Left kidney (tissue), 8 donors: ENCODE measurements at places on chromosomes 2 and 18. TPM values are rescaled to one million over a fixed set of nuclear protein-coding genes. Genes with fewer than 3 reads are reported as not detected.

HOXD4 gene
- 60.4 TPM for polyA plus RNA-seq

DNA sequence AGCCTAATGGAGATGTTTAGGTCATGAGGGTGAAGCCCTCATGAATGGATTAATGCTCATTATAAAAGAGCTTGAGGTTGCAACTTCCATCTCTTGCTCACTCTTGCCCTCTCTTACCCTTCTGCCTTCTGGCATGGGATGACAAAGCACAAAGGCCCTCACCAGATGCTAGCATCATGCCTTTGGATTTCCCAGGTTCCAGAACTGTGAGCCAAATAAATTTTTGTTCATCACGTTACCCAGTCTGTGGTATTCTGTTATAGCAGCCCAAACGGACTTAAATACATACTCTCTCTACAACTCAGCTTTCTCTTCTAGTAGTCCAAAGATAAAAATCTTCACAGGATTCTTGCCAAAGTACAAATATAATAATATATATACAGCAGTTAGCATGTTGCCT is 75.8 kb downstream of the LNPK start:
- no peak for DNase-seq

TRIM54 gene
- polyA plus RNA-seq = 6.7 TPM

DNA sequence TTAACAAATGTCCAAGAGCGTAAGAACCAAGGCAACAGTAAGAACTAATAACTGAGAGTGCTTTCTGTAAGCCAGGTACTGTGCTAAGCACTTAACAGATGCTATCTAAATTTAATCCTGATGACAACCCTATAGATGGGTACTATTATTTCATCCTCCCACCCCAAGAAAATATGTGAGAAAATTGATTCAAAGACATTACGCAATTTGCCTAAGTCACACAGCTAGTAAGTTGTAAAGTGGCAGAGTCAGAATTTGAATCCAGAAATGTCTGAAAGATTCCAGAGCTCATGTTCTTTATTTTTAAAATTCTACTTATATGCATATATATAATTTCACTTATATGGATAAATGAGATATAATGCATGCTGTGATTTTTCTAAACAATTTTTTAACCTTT is 10.1 kb downstream of the LDAH start:
- no peak for DNase-seq

DNA sequence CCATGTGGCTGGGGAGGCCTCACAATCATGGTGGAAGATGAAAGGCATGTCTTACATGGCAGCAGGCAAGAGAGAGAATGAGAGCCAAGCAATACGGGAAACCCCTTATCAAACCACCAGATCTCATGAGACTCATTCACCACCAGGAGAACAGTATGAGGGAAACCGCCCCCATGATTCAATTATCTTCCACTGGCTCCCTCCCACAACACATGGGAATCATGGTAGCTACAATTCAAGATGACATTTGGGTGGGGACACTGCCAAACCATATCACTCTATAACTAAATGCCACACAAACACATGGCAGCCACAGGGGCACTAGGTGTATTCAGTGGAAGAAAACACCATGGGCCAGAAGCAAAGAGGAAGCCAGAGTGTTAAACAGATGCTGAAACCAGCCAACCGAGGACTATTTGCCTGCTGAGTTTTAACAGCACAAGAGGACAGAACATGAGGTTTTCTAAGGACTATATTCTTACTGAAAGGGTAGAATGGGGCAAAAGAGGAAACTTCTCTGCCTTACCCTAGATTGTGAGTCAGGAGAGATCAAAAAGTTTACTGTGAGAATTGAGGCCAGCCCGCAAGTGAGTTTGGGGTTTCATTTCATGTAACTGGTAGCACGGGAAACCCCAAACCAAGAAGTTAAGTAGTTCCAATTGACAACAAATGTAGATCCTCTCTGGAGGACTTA is 49.2 kb downstream of the SIGLEC15 start:
- no peak for DNase-seq

DNA sequence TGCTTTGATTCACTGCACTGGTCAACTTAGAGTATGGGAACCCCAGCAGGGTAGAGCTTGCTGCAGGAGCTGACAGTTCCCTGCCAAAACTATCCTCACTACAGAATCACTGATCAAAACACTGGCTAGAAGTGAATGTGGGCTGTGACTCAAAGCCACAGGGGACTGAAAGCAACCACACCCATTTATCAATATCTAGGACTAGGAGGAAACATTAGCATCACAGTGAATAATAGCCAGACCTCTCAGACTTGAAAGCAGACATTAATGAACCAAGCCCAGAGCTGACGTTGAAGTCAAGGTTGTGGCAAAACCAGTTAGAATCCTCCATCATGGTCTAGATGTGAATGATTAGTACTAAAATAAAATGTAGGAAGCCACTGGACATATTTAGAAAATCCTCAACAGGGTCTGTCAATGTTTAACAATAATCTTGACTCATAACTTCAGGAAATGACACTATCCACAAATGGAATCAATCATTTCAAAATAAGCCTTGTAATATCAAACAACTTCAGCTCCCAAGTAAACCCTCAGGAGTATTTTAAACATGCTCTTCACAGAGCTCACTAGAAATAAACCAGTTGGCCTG is 131.4 kb downstream of the CDH20 start:
- DNase-seq = no peak

DNA sequence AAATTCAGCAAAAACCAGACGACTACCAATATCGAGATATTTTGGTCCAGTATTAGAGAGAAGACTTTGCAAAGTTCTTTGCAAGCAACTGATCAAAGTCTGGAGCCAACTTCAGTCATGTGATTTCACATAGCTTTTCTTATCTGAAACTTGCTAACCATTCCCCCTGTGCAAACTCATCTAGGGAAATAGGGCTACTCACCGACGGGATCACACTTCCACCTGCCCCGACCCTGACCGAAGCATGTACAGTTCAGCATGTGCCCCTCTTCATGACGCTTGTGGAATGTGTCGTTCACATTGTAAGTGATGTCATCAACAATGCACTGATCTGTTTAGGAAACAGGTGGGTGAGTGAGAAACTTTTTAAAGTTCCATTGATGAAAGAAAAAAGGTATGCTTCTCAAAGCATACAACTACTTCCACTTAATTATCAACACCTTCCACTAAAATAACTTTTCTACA is 15.4 kb downstream of the FN1 start:
- DNase-seq = no peak

PIGN gene
- polyA plus RNA-seq = 30.3 TPM

LONRF2 gene
- 4.7 TPM for polyA plus RNA-seq

DNA sequence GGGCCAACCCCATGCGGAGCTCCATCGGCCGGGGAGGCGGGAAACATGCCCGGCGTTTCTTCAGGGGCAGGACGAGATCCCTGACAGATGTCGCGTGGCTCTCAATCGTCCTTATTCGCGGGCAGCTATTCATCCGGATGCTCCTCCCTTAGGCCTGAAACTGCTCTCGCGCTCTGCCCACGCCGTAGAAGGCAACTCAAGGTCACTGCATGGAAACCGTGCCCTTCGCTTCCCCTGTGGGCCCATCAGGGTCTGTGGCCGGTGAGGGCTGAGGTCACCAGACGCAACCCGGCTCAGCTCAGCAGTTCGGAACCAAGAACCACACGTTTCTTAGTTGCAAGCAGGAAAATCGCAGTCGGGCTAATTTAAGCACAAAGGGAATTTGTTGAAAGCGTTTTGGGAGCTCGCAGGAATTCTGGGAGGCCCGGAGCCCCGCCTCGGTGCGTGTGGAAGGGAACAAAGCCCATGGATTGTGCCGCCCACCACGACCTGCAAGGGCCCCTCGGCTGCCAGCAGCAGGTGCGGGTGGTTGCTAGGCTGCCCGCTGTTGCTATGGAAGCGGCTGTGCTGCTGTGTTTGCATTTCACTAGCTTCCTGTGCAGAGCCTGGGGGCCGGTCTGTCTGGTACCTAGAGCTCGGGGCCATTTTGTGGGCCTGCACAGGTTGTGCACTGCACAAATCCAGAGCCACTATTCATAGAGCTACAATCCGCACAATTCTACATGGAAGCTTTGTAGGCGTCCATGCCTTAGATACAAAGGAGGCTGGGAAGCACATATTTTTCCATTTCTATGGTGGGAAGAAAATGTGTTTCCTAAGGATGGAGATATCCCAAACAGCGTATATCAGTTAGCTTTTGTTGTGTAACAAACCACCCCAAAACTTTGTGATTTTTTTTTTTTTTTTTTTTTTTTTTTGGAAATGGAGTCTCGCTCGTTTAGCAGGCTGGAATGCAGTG is 6.0 kb upstream of the ALLC start:
- DNase-seq = peak; percentile 73

ERFE gene
- polyA plus RNA-seq = 7.2 TPM

GRCh38 chr18:46319783-46320182 is 215.6 kb downstream of the HAUS1 start:
- DNase-seq = no peak

- DNase-seq = peak; percentile 33
Observed at GRCh38 chr2:28752631-28753376, 1.2 kb downstream of the PPP1CB start.

TUBA4B gene
- polyA plus RNA-seq = 0.75 TPM

TNFAIP6 gene
- 1.4 TPM for polyA plus RNA-seq

ZNF892 gene
- 7.6 TPM for polyA plus RNA-seq

OXER1 gene
- polyA plus RNA-seq = 12.0 TPM

GRCh38 chr2:86750240-86750839 is 30.2 kb downstream of the RMND5A start:
- DNase-seq = no peak

- no peak for DNase-seq
Observed at GRCh38 chr18:56285387-56286065, 352.9 kb downstream of the TXNL1 start.

DNA sequence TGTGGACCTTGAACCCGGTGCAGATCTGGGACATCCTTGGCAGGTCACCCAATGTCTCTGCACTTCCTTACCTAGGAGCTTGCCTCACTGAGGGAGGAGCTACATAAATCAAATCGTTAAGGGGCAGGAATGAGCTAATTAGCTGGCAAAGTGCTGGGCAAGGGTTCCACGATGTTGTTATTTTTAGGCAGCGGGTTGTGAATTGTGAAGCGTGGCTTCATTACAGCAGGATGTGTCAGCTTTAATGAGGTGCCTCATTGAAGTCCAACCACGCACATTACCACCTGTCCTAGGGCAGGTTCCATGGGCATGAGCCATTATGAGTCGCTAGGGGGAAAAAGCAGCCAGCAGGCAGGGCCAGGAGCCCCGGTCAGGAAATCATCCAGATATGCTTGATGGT is 127.0 kb upstream of the AGAP1 start:
- DNase-seq = no peak

PROM2 gene
- polyA plus RNA-seq = 39.1 TPM

DNA sequence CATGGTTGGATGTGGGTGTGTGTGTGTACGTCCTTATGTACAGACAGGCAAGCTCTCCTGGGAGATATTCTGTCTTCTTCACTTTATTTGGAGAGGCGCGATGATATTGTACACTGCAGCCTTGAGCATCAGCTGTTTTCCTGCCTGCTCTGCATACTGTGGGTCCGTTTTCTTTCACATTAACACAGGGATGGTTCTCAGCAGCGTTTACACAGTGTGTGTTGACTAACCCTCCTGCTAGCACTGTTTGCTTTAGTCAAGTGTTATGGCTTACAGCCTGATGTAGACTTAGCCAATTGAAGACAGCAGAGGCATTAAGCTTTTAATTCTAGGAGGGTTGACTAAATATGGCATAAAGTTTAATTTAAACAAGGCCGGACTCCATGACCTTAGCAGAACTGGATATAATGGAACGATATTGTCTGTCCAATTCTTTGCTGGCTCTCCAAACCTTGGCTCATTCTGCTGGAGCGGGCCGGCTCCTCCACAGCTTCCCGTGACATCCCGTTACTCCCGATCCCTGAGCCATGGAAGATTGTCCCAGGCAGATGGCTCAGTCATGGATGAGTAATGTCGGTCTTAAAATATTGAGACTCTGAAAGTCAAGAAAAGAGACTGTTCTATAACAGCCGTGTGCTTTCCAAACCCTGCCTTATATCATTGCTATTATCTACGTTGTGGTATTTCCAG is 134.7 kb downstream of the TPGS2 start:
- no peak for DNase-seq

RGPD4 gene
- 0.03 TPM for polyA plus RNA-seq

- DNase-seq = no peak
Observed at GRCh38 chr2:109129921-109130722, 1.1 kb downstream of the SH3RF3 start.

NRP2 gene
- 63.7 TPM for polyA plus RNA-seq

ARHGAP28 gene
- polyA plus RNA-seq = 60.3 TPM

DNA sequence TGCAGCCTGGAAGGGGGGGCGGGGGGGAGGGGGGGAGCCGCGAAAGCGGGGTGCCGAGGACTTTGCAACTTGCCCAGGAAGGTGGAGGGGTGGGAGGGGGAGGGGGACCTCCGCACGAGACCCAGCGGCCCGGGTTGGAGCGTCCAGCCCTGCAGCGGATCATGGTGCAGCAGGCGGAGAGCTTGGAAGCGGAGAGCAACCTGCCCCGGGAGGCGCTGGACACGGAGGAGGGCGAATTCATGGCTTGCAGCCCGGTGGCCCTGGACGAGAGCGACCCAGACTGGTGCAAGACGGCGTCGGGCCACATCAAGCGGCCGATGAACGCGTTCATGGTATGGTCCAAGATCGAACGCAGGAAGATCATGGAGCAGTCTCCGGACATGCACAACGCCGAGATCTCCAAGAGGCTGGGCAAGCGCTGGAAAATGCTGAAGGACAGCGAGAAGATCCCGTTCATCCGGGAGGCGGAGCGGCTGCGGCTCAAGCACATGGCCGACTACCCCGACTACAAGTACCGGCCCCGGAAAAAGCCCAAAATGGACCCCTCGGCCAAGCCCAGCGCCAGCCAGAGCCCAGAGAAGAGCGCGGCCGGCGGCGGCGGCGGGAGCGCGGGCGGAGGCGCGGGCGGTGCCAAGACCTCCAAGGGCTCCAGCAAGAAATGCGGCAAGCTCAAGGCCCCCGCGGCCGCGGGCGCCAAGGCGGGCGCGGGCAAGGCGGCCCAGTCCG is 540 bp downstream of the SOX11 start:
- peak; percentile 37 for DNase-seq

CERKL gene
- 20.3 TPM for polyA plus RNA-seq
